Stimulated activated CD4-positive, alpha-beta T cell treated with anti-CD3 and anti-CD28 coated beads, Interleukin-12 subunit alpha, Interleukin-12 subunit beta, amount 100 ng/mL, for 4 hours (primary cell): ENCODE measurements at places on chromosomes 1 and 21.

GRCh38 chr21:14414932-14415508, 32.1 kb upstream of the HSPA13 start:
- DNase-seq = no peak

GRCh38 chr1:228161866-228162265, 3.7 kb upstream of the IBA57 start:
- DNase-seq = no peak

DNA sequence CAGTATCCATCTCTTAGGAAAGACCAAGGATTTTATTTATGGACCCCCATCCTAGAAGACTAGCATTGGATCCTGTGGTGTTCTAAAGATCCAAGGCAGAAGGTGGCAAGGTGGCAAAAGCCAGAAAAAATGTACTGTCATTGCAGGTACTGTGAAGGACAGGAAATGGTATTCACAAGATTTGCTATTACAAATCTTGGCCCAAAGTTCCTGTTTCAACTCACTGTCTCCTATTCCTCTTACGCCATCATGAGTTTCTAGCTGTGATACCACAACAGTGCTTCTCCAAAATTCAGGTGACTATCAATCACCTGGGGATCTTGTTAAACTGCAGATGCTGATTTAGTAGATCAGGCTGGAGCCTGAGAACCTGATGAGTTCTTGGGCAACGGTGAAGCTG, 21.4 kb downstream of the ACP6 start:
- no peak for DNase-seq

DNA sequence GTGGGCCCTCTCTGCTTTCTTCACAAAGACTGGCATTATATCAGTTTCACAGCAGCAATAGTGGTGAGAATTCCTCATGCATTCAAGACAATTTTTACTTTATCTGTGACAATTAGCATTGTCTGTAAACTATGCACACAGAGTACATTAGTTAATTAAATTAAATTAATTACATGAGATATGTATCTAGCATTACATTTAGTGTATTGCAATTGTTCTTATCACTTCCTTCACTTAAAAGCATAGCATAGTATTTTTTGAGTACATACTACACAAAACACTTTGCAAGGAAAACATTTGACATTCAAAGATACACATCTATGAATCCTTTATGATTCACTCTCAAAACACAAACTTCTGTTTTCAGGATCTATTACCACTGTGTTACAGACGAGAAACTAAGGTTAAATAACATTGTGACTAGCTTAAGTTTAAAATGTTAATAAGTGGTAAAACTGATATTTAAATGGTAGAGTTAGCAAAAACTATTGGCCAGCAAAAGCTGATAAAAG, 1542.6 kb downstream of the PLA2G4A start:
- no peak for DNase-seq

DNA sequence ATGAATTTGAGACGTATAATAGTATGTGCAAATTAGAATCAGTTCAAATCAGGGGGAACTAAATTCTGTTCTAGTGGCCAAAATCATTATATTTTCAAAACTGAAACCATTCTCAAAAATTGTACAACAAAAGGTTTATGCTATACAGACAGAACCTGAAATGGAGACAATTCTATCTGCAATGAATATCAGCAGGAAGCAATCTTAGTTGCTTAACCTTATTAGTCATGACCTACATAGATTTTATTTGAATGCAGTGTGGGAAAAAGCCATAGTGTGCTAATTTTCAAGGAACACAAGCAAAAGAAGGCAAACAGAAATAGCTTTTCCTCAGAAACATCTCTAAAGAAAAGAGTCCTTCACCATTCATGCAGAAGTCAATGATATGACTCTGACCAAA, 6.5 kb downstream of the AK5 start:
- no peak for DNase-seq

DNA sequence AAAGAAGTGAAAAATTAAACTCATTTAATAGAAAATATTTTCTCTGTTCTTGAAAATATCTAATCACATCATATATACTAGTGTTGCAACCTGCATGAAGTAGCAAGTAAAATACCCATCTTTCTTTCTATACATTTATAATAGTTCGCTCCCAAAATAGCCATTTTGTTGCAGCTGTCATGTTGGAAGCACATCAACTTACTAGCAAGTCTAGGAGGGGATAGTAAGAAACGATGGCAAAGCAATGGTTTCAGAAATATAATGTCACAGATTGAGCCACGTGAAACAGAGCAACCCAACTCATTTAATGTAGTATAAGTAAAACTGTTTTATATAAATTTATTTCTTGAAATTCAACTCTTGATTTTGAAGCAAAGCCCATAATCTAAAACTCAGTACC, 521.8 kb downstream of the LRRIQ3 start:
- no peak for DNase-seq

DNA sequence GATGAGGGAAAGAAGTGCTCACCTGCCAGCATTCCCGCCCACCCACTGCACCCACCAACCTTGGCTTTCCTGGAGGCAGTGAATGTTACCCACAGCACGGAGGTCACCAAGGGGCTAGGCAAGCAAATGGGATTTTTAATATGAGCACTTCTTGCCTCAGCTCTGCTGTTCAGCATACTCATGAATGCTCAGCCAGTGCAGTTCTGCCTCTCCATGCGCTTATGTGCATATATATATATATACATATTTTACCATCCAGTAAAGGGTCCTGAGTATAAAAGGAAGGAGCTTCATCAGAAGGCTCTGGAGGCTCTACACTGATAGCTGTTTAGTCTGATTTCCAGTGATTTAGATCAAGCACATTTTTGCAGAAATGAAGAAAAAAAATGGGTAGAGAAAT, 366.9 kb downstream of the SIPA1L2 start:
- no peak for DNase-seq

- DNase-seq = no peak
Observed at GRCh38 chr1:224639426-224639975, 23.4 kb downstream of the CNIH3 start.

DNA sequence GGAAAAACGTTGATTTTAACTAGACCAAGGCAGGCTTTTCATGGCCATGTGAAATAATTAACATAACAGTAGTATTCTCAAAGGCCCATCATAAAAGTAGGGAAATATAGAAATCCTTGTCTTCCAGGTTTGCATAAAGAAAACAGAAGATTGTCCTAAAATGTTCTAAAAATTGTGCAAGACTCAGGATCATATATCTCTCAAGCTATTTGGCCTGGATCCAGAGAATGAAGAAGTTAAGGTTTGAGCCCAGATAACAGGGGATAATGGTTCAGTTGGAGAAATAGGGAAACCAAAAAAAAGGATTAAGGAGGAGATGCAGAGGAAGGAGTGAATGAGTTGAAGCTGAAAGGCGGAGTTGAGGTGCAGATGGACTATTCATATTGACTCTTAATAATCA, 555.5 kb upstream of the NR5A2 start:
- DNase-seq = no peak

- no peak for DNase-seq
Observed at GRCh38 chr1:24503059-24503751, 569 bp downstream of the RCAN3 start.

DNA sequence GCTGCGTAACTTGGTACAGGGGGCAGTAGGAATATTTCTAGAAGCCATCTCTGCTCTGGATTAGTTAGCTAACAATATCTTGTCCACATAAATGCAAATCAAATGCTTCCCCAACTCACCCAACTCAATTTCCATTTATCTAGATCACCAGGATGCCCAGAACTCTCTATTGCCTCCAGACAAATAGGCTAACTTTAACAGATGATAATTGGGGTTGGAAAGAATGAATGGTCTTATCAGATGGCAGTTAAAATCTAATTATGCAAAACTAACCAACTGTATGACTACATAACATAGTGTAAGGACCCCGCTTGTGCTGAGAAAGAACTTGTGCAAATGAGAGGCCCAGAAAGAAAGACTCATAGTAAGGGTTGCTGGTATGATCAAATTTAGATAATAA, 1024.8 kb downstream of the PLA2G4A start:
- no peak for DNase-seq

DNA sequence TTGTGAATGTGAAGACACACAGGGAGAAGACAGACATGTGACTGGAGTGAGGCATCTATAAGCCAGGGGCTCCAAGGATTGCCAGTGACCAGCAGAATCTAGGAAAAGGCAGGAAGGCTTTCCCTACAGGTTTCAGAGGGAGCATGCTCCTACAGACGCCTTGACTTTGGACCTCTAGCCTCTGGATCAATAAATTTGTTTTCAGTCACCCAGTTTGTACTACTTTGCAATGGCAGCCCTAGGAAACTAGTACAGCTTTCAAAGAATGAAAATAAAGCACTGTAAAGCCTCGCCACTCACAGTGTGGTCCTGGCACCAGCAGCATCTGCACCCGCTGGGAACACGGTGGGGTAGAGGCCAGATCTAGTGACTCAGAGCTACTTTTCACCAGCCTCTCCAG, 510.0 kb downstream of the LTN1 start:
- DNase-seq = no peak
